ENCODE measurements at places on chromosomes 2 and 18. TPM values are rescaled to one million over a fixed set of nuclear protein-coding genes. Genes with fewer than 3 reads are reported as not detected.

DNA sequence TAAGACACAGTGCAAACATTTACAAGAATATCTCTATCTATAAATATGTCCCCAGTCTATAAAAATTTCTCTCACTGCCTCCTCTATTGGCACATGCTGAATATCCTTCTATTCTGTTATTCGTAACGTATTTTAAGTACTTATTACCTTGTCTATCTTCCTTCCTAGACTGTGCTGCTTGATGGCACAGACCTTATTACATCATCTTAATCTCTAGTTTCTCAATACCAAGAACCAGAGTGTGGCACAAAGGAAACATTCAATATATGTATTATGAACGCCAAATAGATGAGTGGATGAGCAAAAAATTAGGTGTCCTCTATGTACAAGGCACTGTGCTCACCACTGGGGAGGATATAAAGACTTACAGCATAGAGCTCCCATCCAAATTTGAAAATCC lies 282.8 kb downstream of the NBAS start:
- DNase-seq, result no peak

DNA sequence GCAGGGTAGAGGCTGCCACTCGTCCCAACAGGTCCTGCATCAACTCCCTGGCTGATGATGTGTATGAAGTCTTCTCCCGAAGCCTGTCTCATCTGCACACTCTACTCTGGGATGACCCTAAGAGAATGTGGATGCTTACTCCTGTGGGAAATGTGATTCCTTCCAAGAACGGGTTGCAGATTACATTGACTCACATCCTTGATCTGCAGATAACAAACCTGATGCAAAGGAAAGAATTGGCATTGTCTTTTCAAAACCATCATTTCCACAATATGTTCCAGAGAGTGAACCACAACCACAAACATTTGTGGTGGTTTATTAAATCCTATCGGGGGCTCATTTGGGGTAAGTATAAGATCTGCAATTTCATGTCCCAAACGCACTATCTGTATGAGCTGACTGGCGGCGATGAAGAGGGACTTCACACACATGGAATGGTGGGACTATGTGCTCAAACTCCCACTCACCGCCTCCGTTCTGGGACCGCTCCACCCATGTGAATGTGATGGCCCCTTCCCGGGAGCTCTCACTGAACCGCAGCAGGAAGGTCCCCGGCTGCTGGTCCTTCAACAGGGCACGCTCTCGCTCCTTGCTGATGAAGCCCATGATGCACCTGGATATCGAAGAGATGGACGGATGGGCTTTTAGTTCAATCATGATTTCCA lies 35.5 kb downstream of the STAT1 start:
- DNase-seq, result no peak

TXNDC9 gene
- total RNA-seq, result 129 TPM

ABCG8 gene
- total RNA-seq, result not detected

DNA sequence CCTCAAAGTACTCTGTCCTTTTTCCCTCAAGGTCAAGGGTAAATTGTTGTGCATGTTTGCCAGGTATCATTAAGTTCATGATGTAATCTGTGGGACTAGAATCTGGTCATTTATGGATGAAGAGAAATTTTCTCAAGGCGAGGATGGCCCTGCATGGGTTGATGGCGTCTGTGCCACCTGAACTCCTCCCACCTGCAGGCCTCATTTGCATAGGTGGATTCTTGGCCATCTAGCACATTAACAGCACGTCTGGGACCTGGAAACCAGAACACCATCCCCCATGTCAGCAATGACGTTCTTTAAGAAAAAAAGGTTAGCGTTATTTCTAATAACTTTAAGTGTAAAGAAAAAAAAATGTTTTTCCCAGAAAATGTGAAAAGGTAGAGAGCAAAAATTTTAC lies 145.8 kb downstream of the ESCO1 start:
- no peak for DNase-seq

- DNase-seq, result no peak
Observed at GRCh38 chr2:159963700-159964099, 98.7 kb downstream of the PLA2R1 start.

All from MG63 (cell line).